Brain (organoid and tissue), 16 donors: ENCODE measurements at places on chromosomes 16 and 17.

DNA sequence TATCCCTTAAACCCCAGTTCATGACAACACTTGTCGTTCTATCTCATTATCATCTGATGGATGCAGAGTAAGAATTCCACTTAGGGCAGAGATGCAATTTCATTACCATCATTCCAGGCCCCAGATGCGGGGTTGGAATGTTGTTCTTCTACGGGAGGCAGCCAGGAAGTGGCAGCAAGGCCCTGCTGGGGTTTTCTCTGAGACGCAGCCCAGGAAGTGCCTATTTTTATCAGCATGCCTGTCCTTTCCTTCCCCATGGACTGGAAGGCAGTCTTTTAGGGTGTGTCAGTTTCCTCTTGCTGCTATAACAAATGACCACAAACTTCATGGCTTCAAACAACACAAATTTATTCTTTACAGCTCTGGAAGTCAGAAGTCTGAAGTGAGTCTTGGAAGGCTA is 246.6 kb upstream of the DYNLRB2 start:
- no peak for DNase-seq

DNA sequence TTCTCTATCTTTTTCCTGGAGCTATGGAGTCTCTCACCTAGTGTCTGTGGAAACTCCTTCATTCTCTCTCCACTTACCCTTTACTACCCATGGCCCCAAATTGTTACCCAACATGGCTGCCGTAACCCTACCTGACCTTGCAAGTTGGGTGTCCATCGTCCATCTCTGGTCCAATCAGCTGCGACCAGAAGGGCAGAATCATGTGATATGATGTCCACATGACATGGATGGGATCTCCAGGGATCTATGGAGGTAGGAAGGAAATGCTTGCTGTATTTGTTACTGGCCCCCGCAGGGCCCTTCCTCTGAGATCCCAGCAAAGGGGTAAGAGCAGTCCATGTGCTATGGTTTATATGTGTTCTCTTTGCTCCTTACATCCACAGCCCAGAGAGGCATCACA is 8.0 kb upstream of the DRC7 start:
- no peak for DNase-seq

DNA sequence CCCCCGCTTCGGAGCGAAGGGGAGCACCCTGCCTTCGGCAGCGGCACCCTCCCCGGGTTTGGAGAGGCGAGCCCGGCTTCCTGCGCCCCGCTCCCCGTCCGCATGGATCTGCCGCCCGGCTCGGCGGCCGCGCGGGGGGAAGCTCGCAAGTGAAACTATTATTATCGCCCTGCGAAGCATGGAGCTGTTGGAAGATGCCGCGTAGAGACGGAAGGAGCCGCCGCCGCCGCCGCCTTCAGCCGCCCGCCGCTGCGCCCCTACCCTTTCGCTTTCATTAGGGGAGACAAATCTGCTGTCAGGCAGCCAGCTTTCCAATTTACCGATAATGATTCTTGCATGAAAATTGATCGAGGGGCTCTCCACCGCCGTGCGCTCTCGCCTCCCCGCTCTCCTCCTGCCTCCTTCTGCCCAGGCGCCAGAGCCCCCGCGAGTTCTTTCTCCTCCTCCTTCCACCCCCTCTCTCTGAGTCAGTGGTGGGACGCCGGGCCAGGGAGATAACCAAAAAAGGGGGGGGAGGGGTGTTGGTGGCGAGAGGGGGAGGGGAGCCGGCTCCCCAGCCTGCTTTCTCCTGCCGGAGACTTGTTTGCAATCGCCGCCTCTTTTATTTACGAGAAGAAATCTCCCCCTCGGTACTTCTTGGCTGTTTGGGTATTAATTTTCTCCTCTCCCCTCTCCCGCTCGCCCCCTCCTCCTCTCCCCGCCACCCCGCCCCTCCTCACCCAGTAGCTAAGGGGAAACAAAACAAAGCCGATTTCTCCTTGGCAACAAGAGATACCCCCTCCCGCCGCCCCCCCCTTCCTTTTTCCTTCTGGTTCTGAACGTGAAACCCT is 58.0 kb upstream of the GSE1 start:
- peak; percentile 89 for DNase-seq

- peak; percentile 59 for DNase-seq
These were observed 22.2 kb downstream of the SERPINF1 start for GRCh38 chr17:1783834-1784611.

DNA sequence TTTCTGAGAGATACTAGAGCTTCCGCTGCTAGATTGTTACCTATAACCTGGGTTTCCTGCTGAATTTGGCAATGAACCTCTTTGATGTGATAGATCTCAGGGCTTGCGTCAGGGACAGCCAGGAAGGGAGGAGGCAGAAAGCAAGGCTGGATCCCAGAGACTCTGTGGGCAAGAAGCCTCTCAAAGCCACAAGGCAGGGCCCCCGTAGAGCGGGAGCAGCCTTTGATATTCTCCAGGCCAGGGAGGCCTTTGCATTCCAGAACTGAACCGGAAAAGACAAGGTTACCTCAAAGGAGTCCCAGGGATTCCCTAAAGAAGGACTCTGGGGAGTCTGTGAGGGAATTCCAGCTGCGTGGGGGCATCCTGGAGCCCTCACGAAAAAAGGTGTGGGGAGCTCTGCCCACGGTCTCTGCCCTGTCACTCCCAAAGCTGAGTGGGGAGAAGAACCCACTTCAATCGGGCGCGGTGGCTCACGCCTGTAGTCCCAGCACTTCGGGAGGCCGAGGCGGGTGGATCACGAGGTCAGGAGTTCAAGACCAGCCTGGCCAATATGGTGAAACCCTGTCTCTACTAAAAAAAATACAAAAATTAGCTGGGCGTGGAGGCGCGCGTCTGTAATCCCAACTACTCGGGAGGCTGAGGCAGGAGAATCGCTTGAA is 14.3 kb upstream of the SCIMP start:
- no peak for DNase-seq

DNA sequence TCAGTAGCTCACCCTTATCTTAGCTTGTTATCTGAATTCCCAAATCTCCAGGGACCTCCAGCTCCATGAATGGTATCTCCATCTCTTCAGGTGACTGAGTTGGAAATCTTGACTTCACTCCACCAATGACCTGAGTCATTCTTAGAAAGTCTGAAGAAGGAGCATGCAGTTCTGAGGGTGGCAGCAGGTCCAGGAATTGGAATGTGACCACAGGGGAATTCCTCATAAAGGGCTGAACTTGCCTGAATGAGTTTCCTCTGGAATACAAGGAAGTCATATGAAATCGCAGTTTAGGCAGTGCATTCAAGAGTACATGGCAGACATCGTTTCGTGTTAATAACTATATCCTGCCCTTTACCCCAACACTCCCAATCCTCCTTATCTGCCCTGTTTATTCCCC is 12.5 kb upstream of the PYY start:
- no peak for DNase-seq

GRCh38 chr16:27549464-27549745 is 308 bp downstream of the GTF3C1 start:
- no peak for DNase-seq

GRCh38 chr16:85605912-85606841 is 6.9 kb upstream of the GSE1 start:
- no peak for DNase-seq

- no peak for DNase-seq
These were observed 76.0 kb downstream of the CHD9NB start for GRCh38 chr16:52976539-52977167.

- DNase-seq = no peak
These were observed 257.6 kb downstream of the PARN start for GRCh38 chr16:14372471-14372870.

DNA sequence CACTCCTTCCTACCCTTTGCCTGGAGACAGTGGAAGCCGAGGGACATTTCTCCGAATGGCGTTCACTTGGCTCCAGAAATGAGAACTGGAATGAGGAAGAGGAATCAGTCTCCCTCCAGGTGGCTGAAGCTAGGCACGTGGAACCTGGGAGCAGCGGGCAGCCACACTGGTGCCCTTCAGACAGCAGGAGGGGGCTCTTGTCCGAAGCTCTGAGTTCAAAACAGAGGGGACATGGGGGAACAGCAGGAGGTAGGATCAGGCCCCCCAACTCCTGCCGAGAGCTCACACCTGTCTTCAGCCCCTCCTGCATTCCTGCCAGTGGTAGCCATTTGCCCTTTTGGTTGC is 41.5 kb downstream of the TMEM235 start:
- no peak for DNase-seq

GRCh38 chr17:7258731-7259554 is 3.3 kb downstream of the CLDN7 start:
- DNase-seq = no peak

DNA sequence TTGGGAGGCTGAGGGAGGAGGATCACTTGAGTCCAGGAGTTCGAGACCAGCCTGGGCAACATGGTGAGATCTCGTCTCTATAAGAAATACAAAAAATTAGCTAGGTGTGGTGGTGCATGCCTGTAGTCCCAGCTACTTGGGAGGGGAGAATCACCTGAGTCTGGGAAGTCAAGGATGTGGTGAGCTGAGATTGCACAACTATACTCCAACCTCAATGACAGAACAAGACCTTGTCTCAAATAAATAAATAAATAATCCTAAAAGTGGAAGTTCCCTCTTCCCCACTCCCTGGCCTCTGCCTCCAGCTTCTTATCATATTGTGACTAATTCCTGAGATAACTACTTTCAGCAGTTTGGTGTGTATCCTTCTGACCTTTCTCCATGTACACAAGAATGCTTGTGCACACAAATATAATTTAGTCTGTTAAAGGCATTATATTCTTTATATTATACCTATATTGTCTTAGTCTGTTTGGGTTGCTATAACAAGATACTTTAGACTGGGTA is 23.5 kb upstream of the DNAJA2 start:
- DNase-seq = no peak

GRCh38 chr17:8442310-8442709 is 6.6 kb downstream of the NDEL1 start:
- DNase-seq = no peak
